CD4-positive, alpha-beta T cell treated with Interleukin-15 for 4 hours (primary cell): ENCODE measurements at places on chromosomes 12 and 14.
A peak's percentile ranks its signal among the peaks of the same experiment; 100 is the strongest.

- no peak for DNase-seq
These were observed 6.7 kb upstream of the CPNE8 start for GRCh38 chr12:38912116-38912515.

DNA sequence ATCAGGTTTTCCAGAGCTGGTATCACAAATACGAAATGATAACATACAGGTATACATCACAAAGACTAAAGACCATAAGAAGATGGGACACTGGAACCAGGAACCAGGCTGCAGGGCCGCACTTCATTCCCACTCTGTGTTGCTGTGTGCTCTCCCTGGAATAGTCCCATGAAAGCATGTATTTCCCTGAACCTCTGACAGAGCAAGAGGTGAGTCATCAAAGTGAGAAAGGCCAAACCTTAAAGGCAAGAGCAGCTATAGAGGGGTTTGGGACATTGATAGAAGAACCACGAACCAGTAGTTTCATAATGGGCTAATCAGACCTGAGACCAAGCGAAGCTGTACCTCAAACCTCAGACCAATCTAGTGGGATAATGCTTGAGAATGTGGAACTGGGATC, 283.0 kb upstream of the PRKD1 start:
- DNase-seq, result no peak

- no peak for DNase-seq
These were observed 45.6 kb downstream of the FANCM start for GRCh38 chr14:45181329-45181728.

DNA sequence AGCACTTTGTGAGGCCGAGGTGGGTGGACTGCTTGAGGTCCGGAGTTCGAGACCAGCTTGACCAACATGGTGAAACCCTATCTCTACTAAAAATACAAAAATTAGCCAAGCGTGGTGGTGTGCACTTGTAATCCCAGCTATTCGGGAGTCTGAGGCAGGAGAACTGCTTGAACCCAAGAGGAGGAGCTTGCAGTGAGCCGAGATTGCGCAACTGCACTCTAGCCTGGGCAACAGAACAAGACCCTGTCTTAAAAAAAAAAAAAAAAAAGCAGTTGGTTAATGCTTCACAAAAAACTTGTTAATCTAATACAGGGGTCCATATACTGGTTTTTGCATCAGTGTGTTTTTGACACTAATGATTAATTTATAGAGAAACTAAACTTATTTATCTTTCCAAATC, 18.5 kb upstream of the SLC7A8 start:
- no peak for DNase-seq

- no peak for DNase-seq
These were observed 85.3 kb downstream of the TMEM260 start for GRCh38 chr14:56664811-56665421.

DNA sequence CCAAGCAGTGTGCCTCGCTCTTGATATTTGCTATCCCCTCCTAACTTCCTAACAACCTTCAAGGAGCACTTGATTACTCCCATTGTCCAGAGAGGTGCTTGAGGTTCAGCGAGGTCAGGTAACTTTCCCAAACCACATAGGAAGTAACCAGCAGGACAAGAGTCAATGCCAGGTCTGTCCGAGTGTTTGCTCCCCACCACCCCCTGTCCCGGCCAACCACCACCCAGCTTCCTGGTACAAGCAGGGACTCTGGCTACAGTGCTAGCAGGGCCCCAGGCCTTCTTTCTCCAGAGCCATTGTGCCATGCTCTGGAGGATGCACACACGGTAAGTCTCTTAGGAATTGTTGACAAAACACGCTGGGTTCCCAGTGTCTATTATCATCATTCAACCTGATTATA, 49.2 kb downstream of the SYNE3 start:
- no peak for DNase-seq

DNA sequence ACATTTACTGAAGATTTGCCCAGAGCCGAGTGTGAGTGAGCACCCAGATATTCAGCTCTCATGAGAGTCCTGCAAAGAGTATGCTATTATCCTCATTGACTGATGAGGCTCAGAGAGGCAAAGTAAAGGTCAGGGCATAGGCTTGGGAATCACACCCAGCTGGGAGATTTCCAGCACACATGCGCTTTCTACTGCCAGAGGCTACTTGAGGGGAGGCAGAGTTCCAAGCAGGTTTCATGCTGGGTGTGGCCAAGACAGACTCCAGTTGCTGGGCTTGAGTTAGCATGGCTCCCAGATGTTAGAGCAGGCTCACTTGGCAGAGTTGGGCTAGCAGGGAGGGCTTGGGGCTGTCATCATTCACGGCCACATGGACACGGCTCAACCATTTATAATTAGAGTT, 14.4 kb upstream of the FAM181A start:
- DNase-seq, result no peak

DNA sequence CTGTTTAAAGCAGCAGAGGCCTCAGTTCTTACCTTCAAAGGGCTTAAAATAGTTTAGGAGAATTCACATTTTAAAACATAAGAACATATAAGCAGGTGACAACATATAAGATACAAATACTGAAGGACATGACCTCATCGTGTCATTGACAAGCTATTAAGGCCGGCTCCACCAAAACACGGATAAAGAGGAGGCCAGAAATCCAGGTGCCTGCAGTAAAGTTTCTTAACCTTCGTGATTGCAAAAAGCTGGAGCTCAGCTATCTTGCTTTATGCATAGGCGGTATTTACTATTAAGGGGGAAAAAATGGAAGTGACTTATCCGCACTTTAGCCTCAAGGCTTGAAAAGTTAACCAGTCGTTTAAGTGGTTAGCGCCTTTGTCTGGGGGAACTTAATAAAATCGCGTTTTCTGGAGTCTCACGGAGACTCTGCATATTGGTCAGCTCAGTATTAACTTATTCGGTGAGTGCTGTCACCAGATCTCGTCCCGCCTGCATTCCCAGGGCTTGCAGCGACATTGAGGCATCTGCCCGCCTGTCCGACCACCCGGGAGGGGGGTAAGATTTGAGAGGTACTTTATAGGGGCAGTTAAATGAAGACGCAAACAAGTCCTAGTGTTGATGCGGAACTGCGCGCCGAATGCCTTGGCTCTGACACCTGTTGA, 1.1 kb upstream of the SP1 start:
- no peak for DNase-seq

DNA sequence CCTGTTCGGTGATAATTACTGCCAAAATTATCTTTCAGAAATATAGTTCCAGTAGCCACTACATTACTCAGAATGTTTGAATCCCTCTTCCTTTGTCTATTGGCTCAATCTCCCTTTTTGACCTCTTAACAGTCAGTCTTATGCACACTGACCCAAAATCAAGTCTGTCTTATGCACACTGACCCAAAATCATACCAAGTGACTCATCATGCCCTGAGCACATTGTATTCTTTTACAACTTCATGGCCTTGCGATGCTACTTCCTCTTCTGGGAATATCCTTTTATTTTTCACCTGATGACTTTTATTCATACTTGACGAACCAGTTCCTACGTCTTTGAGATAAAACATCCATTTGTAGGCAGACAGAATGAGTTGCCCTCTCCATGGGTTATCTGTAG, 182.3 kb downstream of the NPAS3 start:
- no peak for DNase-seq

DNA sequence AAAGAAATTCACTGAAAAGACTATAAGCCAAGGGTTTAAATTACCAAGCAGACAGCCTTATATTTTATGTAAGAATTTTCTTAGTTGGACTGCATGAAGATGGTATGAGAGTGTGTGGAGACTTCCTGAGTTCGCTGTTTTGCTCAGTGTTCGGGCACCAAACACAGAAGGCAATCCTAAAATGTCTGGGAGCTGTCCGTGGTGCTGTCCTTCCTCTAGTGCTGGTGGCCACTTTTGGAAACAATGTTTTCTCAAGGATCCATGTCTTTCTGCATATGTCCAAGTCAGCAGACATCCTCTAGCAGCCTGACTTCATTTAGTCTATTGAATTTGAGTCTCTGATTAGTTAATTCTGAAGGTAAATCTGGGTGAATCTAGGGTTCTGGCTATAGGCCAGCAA, 135.8 kb downstream of the SLC8A3 start:
- no peak for DNase-seq

DNA sequence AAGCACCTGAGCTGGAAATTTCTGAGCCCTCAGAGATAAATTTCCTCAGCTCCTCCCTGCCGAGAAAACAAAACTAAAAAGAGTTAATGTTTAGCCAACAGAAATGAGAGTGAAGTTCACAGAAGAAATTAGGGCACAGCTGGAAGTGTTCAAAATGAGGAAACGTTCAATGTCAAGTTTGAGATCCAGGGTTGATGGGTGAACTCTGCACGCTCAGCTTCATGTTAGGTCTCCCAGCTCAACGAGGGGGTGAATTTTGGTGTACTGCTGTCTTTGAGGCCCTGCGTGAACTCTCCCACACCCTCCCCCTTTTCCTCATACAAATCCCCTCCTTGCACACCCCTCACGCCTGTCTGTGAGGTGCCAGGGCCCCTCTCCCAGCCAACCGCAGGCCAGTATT, 13.3 kb upstream of the OAS3 start:
- no peak for DNase-seq

DNA sequence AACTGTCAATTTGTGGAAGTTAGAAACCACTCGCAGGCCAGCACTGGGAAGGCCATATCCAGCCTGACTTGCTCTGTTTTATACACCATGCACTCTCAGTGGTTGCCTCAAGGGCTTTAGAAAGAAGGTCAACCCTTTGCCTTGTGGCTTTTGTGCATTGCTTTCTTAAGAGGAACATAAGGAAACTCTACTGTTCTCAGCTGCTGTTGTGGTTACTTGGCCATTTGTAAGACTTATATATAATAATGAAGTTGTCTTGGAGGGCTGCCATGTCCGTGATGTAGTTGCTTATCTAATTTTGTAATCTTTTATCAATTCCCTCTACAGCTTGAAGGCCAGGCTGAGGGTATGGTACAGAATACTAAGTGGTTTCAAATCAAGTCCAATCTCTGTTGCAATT, 637.8 kb downstream of the DIO2 start:
- no peak for DNase-seq

GRCh38 chr12:115404761-115405470, 720.9 kb upstream of the TBX3 start:
- DNase-seq, result no peak

DNA sequence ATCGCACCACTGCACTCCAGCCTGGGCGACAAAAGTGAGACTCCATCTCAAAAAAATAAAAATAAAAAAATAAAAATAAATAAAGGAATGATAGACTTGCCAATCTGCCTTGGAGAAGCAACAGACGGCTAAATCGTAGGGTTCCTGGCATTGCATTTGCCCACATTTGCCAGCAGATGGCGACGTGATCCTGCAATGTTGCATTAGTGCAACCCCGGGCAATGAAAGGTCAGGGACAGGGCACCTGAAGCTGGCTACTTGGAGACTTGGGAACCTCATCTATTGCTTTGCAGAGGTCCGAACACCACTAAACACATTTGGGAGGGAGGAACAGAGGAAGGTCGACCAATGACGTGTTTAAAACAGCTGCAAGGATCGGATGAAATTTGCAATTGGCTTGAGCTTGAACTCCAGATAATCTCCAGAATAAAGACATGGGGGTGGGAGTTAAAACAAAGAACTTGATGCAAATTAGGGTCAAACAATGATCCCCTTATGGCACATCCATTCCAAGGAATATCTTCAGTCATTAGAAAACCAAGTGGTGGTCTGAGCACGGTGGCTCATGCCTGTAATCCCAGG, 34.6 kb downstream of the SPRING1 start:
- DNase-seq, result peak; percentile 65

GRCh38 chr14:79418649-79419415, 792.5 kb downstream of the DIO2 start:
- no peak for DNase-seq

GRCh38 chr12:109927622-109928021, 27.5 kb downstream of the TCHP start:
- DNase-seq, result peak; percentile 42

DNA sequence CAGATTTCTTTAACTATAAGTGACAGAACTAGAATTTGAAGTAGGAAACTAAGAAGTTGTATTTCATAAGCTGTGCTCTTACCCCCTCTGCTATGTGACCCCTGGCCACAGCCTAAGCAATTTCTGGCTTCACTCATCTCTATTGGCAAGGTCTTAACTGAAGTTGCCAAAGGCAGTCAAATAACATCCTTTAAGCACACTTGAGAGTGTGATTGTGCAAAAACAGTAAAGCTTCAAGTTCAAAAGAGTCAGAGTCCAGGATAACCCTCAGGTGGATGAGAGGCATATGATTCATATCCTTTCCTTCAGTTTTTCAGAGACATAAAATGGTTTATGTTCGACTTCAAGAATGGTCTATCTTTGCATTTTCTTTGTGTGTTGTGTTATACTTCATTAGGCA, 45.2 kb downstream of the GRIP1 start:
- no peak for DNase-seq

GRCh38 chr14:49879646-49880204, 13.2 kb upstream of the ARF6 start:
- peak; percentile 79 for DNase-seq

GRCh38 chr12:108099073-108099472, 30.0 kb upstream of the WSCD2 start:
- DNase-seq, result peak; percentile 14

- DNase-seq, result peak; percentile 80
These were observed 11.2 kb upstream of the FKBP11 start for GRCh38 chr12:48936379-48936979.

DNA sequence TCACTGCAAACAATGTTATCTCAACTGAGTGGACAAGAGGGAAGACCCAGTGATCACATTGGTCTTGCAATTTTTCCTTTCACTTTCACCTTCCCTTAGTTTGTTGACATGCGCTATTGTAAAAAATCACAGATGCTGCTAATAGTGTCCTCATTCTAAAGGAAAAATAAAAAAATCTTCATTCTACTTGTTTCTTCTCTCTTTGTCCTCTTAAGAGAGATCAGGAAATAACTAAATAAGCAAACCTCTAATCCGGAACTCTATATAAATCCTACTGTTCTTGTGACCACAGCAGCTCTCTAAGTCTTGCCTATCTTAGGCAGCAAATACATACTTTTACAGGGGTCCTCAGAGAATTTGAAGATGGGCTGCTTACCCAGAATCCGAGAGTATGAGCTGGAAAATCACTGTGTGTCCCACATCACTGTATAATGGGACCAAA, 257.7 kb downstream of the NAV3 start:
- DNase-seq, result no peak
